ENCODE measurements at places on chromosomes 4 and X.

- DNase-seq = peak; percentile 85
Observed at GRCh38 chr4:88378691-88379559, at the start of gene HERC6. Gene HERC6, plus strand, starts transcription at chr4:88378852. Its CDS starts 70 bp downstream, at chr4:88378922.

DNA sequence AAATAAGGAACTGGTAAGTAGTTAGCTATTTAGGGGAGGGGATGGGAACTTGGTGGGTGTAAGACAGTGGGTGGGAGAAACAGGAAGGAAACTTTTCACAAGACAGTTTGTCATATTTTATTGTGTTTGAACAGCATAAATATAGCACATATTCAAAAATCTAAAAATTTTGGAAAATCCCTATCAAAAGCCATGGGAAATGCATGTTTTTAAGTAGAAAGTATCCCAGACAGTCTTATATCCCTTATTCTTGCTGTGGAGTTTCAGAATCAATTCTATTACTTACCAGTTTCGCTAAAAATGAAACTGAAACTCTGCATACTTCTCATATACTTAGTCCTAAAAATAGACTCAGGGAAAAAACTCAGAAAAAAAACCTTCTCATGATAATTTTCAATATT, 22.3 kb upstream of the RASGEF1B start:
- no peak for DNase-seq

- peak; percentile 47 for DNase-seq
Observed at GRCh38 chr4:184331268-184331995, 113.8 kb upstream of the ENPP6 start.

GRCh38 chr4:1218634-1219565, 30.0 kb downstream of the CTBP1 start:
- no peak for DNase-seq

GRCh38 chr4:90824266-90825150, 697.3 kb downstream of the CCSER1 start:
- DNase-seq = no peak

DNA sequence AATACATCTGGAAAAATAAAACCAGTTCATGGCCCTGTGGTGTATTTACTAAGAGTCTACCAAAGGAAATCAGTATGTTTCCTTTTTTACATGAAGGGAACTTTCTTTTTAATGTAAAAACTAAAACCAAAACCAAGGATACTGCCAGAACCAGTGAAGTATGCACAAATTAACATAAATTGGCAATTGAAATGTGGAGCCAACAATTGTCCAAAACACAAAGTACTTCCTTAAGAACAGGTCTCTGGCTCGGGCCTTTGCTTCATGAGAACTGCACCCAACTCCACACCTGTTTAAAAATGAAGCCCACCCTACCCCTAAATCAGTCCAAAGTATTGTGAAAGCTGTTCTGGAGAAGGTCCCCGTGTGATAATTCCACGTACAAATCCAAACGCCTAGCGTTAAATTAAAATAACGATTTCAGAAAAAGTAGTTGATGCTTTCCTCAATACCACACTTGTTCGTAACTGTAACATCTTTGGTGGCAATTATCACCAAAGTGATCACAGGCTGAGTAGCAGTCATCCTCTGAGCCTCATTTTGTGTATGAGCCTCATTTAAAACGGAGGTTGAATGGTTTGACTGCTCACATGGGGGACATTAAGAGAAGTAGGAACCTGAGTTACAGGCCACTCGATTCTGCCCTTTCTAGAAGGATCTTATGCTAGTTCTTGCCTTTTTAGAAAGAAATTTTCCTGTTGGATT, 93.0 kb downstream of the GEMIN8 start:
- DNase-seq = no peak

DNA sequence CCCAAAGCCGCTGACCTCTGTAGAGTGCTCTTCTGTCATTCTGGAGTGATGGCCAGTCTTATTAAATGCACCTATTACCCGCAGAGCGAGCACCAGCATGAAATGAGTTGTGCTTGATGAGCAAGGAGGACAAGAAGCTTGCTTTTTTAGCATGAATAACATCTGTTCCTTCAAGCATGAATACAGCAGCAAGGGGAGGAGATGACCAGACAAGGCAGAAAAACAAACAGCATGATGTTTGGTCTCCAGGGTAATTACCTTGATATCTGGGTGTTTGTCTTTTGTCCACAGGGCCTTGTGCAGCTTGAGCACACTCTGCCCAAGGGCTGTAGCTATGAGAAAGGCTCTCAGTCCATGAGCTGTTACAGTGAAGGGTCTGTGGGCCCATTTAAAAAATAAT, 324.8 kb upstream of the DDX53 start:
- DNase-seq = no peak

- DNase-seq = peak; percentile 24
Observed at GRCh38 chr4:35464964-35465528, 779.3 kb downstream of the ARAP2 start.

DNA sequence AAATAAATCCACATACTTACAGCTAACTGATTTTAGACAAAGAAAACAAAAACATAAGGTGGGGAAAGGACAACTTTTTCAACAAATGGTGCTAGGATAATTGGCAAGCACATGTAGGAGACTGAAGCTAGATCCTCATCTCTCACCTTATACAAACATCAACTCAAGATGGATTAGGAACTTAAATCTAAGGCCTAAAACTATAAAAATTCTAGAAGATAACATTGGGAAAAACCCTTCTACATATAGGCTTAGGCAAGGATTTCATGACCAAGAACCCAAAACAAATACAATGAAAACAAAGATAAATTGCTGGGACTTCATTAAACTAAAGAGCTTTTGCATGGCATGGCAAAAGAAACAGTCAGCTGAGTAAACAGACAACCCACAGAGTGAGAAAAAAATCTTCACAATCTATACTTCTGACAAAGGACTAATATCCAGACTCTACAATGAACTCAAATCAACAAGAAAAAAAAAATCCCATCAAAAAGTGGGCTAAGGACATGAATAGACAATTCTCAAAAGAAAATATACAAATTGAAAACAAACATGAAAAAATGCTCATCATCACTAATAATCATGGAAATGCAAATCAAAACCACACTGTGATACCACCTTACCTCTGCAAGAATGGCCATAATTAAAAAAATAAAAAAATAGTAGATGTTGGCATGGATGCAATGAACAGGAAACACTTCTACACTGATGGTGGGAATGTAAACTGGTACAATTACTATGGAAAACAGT, 14.1 kb upstream of the AFP start:
- DNase-seq = no peak

- no peak for DNase-seq
Observed at GRCh38 chr4:88115587-88115986, 42.9 kb downstream of the ABCG2 start.

GRCh38 chr4:26351685-26352084, 30.9 kb downstream of the RBPJ start:
- no peak for DNase-seq

DNA sequence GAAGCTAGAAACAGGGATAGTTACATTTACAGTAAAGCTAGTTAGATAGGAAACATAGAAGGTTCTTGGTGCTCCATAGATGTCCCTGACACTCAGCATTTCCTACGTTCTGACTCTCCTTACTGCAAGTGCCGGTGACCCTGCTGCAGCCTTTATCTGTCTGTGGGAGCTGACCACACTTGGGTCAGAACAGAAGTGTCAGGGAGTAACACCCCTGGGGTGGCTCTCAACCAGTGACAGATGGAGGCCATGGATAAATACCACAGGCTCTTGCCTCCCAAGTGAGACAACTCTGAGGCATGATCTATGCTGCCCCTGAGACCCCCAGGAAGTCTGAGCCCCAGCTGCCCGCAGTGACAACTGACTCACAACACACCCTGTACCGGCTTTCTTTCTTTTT, 69.8 kb downstream of the ANXA3 start:
- DNase-seq = no peak

DNA sequence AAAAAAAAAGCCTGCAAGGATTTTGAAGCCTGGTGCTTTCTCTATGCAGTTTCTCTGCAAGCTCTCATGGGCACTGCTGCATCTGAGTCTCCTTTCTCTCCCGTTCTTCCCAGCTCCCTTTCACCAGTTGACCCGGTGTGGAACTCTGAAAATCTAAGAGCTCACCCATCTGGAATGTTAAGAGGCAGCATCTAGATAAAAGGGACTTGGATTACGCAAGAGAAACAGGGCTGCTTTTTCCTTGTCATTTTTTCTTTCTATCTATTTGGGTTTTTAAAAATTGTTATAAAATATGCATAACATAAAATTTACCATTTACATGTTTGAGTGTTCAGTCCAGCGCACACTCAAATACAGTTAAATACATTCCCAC, 95.2 kb upstream of the RPS6KA3 start:
- no peak for DNase-seq

GRCh38 chr4:176277162-176277904, 8.3 kb upstream of the ASB5 start:
- peak; percentile 46 for DNase-seq

DNA sequence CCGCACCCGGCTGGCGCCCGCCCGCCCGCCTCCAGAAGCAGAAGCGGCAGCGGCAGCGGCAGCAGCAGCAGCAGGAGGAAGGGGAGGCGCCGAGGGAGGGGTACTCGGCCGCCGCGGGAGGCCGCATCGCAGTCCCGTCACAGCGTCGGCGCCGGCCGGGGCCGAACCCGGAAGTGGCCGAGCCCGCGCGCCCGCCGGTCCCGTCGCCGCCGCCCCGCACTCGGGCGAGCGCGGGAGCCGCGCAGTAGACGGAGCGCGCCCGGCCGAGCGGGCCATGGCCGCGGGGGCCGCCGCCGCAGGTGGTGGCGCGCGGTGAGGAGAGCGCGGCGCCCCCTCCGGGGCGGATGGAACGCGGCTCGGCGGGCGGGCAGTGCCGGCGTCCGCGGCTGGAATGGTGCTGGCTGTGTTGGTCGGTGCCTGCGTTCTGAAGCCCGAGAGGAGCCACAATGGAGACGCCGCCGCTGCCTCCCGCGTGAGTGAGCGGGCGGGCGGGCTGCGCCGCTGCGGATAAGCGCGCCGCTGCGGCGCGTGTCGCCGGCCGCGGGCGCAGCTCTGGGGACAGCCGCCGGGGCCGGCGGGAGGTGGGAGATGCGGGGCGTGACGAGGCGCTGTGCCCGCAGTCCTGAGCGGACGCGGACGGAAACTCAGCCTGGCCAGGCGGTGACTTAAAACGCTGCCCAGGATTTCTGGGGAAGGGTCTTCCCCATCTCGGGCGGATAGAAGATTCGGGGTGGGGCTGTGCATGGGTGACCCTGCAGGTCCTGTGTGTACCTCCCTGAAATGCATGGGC, at the start of gene KLHL2:
Gene KLHL2 (plus strand): TSS at position 131 of the 790 bp plus-strand sequence. CDS start 316 bp downstream, at position 447.
- DNase-seq = peak; percentile 86

DNA sequence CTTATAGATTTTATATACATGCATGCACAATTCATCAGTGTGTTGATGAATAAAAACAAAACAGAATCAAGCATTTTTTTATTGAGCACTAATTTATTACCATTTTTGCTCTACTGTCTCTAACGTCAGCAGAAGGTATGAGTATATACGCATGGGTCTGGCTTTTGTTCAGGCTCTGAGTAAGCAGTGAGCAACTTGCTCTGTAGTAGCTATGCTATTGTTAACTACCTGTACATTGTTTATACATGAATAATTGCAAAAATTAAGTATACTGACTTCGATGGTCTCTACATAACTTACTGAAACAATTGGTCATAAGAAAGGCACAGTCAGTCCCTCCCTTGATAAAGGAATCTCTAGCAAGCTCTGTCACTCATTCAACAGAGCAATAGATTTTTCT, 122.9 kb downstream of the RS1 start:
- no peak for DNase-seq

GRCh38 chrX:413322-414201, 26.9 kb upstream of the PPP2R3B start:
- no peak for DNase-seq

DNA sequence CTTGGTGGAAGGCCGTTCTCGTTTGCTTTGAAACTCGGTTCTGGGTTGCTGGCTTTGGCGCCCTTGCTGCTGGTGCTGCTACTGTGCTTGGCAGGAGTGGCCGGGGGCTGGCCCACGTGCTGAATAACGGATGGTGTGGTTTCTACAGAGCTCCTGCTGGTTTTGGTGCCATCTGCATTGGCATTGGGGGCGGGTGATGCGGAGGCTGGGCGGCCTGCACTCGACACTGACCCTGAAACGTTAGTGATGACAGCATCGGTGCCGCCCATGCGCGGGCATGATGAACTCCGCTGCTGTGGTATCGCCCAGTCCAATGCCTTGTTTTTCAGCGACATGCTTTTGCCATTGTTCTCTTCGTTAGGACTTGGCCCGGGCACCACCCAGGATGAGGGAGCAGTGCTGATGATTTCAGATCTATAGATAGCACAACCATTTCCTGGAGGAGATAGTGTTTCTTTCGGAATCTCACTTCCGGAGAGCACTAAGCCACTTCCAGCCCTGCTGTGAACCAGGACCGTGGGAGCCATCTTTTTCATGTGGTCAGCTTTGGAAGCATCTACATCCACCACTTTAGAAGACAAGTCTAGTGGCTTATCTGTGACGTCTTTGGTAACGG, 24.2 kb downstream of the BCOR start:
- DNase-seq = no peak

- peak; percentile 31 for DNase-seq
Observed at GRCh38 chrX:48971249-48972219, at the start of gene KCND1. Gene KCND1, minus strand, starts transcription at chrX:48971844. Its CDS starts 1,573 bp downstream, at chrX:48970271.

DNA sequence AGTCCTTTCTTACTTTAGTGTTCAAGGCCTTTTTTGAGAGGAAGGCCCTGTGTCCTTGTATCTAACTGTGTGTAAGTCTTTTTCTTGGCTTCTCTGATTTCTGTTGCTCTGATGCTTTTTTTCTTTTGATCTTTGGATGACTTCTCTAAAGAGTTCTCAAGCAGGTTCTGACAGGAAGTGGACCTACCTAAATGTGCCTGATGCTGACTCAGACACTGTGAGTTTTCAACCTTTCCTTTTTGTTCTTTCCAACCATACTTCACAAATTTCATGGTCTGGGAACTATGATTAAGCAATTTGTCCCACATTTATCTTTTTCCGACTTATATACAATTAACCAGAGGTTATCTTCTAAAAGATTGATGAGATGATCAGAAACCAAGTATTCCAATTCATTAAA, 96.5 kb downstream of the SYTL5 start:
- no peak for DNase-seq

- DNase-seq = no peak
Observed at GRCh38 chr4:76614589-76614988, 179.6 kb downstream of the SHROOM3 start.

GRCh38 chrX:13177921-13178566, 133.6 kb upstream of the FAM9C start:
- DNase-seq = no peak

DNA sequence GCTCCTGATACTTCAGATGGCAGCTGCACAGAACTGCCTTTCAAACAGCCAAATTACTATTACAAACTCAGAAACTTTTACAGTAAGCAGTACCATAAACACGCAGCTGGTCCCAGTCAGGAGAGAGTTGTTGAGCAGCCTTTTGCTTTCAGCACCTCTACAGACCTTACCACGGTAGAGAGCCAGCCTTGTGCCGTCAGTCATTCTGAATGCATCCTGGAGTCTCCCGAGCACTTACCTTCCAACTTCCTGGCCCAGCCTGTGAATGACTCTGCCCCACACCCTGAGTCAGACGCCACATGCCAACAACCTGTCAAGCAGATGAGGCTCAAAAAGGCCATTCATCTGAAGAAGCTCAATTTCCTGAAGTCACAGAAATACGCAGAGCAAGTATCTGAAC, 12.4 kb downstream of the ZBTB49 start:
- DNase-seq = no peak

- no peak for DNase-seq
Observed at GRCh38 chrX:97556359-97556758, 672.7 kb downstream of the RPA4 start.
